ENCODE measurements at places on chromosomes 12 and 14.

- no peak for DNase-seq
Observed at GRCh38 chr12:113740699-113741098, 225.4 kb downstream of the RBM19 start.

DNA sequence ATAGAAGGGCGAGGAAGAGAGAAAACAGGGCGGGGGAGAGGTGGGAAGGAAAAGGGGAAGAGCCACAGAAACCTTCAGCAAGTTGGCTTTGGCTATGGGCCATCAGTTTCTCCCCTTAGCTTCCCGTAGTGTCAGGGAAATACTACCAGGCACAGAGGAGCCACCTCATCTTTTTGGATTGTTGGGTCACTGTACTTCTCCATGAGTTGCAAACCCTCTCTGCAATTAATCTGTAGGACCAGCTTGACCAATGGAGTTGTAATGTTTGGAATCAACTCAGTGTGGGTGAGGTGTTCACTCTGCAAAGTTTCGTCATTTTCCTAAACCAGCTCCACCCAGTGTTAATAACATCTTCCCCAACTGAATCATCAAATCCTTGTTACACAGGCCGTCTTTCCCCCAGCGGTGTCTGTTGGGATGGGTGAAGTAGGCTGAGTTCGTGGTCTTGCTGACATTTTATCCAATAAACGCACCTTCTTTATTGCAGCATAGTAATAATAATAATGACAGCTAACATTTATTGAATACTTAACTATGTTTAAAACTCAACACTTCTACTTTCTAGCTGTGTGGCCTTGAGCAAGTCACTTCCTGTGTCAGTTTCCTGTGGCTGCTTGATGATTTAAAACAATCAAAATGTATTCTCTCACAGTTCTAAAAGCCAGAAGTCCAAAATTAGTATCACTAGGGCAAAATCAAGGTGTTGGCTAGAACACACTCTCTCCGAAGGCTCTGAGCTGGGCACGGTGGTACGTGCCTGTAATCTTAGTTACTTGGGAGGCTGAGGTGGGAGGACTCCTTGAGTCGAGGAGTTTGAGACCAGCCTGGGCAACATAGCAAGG is 8.1 kb upstream of the GLTP start:
- peak; percentile 93 for DNase-seq

DNA sequence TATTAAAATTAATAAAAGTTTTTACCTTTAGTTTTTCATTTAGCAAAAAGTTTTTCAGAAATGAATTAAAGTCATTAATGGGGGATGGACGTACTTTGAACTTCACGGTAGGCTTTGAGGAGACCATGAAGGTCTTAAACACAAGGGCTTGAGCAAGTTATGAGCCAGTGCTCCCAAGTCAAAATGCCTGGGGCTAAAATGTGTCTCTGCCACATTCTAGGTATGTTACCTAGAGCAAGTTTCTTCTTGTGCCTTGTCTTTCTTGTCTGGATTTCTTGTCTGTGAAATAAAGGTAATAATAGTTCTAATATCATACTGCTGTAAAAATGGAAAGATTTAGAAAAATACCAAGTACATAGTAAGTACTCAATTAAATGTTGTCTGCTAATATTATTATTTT is 132.7 kb upstream of the USP15 start:
- DNase-seq, result no peak

- peak; percentile 87 for DNase-seq
Observed at GRCh38 chr12:68557011-68557730, 53.5 kb upstream of the RAP1B start.

- DNase-seq, result no peak
Observed at GRCh38 chr12:52776435-52776834, 710 bp downstream of the KRT76 start.

DNA sequence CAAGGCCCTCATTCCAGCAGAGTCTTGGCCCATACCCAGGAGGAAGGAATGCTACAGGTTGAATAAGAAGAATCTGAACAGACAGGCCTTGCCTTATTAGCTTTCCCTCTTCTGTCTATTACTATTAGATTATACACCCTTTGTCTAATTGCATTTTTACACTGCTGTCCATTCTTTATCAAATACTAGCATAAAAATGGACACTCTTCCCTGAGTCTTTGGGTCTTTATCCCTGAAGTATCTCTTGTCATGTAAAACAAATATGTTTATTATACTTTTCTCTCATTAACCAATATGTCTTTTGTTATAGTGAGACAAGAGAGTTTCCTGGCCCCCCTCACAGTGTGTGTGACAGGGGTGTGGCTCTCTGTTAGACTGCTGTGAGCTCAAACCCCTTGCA is 897.4 kb upstream of the SEL1L start:
- no peak for DNase-seq

- DNase-seq, result no peak
Observed at GRCh38 chr12:77179515-77179914, 114.1 kb upstream of the E2F7 start.

DNA sequence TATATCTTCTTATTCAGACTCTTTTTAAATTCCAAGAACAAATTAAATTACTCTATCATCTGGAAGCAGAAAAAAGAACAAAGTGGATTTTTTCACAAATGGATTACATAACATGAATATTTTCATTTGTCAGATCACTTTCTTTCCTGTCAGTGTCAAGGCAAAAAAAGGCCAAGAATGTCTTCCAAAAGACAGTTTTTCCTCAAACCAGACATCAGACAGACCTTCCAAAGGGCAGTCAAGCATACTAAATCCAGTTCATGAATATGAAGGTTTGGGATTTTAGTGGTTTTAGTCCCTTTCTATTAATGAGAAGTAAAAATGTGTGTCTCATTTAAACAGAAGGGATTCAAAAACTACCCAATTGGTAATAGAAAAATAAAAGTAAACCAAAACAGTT is 336.0 kb downstream of the CEP128 start:
- DNase-seq, result no peak

DNA sequence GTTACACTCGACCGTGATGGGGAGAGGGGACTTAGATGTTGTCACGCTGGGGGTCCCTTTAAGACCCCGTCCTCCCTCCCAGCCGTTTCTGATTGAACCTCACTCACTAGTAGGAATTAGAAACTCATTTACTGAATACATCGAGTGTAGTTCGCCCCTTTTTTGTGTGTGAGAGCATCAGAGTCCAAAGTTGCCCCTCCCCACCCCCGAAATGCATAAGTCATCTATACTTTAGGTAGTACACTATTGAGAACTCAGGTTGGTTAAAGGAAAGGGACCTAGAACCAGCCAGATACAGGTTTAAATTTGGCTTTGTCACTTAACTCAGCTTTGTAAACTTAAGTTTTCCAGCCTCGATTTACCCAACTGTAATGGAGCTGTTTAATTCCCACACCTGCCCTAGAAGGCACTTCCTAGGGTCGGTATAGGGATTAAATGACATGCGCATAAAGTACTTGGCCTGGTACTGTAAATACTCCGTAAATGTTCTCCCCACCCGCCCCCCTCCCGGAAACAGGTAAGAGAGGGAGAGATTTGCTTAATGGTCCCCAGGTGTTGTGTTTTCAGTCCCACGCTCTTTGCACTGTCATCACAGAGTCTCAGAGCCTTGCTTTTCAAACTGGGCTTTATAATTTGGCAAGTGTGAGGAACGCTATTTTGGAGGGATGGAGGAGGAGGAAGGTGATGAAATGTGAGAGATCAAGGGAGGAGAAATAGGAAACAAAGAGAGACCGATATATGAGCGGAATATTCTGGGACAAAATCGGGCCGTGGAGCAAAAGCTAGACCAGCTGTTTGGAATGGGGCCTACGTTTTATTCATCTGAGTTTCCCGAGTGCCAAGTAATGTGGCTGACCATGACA is 897 bp downstream of the SUDS3 start:
- DNase-seq, result no peak

DNA sequence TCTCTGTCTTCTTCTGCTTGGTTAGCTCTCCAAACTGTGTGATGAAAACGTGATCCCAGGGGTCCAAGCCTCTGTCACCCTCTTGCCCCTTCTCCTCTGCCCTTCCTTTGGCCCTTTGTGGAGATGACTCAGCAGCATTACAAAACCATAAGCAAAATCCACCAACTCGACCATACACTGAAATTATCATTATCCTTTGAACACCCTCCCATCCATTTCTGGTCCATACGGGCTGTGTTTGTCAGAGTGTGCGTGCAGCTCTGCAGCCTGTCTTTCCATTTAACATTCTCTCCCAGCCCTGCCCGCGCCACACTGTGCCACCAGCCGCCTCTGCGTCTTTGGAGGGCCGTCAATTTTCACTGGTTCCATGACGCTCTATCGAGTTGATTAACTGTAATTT is 69.2 kb downstream of the SLC25A47 start:
- no peak for DNase-seq

Measured in HS-27A (cell line).